ENCODE measurements at places on chromosomes 12 and 14.

GRCh38 chr12:8914716-8915526 is 612 bp downstream of the PHC1 start:
- peak; percentile 75 for DNase-seq

GRCh38 chr12:115140981-115141655 is 457.1 kb upstream of the TBX3 start:
- no peak for DNase-seq

DNA sequence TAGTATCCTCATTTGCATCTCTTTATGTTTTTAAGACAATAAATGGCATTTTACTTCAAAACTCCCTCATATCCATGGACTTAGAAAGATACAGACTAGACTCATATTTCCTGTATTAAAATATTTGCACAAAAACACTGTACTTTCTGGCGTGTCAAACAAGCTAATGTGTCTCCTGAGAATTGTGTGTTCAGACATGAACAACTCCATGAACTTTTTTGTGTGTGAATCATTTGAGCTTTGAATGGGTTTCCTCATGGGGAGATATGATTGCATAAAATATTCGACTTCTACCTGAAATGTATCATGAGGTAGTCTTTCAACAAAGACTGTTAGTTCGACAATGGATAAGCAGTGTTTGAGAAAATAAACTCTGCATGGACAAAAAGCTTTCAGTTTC is 58.8 kb downstream of the TMEM30B start:
- DNase-seq: no peak

GRCh38 chr14:75018694-75019093 is 16.0 kb downstream of the EIF2B2 start:
- no peak for DNase-seq

DNA sequence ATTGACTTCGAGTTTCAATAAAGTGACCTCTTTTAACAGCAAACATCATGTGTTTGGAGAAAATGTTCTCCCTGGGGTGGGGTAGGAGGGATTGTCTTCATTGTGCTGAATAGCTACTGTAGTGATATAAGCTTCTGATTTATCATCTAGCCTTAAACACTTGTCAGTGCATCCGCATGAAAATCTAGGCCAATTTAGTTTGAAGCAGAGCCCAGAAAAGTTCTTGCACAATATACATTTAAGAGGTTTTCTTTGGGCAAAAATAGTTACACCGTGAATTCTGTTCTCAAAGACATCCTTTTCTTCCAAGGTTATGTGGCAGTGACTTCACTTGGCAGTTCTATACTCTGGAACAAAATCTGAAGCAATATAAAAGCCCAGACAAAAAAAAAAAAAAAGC is 136.0 kb upstream of the IFNG-AS1 start:
- no peak for DNase-seq

DNA sequence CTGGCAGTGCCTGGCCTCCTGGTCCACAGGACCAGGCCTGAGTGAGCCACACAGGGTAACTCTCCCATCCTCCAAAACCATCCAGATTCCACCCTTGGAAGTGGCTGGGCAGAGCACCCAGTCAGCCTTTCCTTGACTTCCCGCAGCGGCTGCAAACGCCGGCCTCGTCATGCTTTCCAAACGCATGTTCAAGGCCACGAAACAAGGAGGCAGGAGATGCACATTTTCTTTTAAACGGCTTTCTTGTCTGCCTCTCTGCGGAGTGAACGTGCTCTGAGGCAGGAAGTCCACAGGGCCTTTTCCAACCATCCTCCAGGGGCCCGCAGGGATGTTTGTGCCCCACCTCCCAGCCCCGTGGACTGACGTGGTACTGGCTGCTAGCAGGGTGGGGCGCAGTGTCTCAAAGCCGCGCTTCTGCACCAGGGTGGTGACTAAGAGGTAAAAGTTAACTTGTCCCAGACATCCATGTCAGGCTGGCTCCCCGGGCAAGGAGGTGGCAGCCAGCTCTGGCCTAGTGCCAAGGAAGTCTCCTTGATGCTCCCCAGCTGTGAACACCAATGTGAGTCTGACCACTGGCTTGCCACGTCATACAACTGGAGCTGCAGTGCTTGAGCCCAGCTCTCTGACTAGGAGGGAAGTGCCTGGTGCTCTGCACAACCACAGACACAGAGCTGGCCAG is 45.0 kb downstream of the KCNA5 start:
- no peak for DNase-seq

DNA sequence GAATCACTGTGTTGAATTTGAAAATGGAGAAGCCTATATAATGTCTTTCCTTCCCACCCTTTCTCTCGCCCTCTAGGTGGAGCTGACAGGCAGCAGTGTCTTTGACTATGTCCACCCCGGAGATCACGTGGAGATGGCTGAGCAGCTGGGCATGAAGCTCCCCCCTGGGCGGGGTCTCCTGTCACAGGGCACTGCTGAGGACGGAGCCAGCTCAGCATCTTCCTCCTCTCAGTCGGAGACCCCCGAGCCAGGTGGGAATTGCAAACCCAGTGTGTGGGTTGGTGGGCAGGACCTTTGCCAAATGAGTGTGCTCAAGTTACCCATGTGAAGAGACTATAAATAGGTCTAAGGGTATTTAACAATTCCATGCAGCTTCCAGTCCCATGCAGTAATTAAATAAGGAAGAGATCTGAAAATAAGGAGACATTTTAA is 274.7 kb downstream of the EGLN3 start:
- DNase-seq: peak; percentile 40

DNA sequence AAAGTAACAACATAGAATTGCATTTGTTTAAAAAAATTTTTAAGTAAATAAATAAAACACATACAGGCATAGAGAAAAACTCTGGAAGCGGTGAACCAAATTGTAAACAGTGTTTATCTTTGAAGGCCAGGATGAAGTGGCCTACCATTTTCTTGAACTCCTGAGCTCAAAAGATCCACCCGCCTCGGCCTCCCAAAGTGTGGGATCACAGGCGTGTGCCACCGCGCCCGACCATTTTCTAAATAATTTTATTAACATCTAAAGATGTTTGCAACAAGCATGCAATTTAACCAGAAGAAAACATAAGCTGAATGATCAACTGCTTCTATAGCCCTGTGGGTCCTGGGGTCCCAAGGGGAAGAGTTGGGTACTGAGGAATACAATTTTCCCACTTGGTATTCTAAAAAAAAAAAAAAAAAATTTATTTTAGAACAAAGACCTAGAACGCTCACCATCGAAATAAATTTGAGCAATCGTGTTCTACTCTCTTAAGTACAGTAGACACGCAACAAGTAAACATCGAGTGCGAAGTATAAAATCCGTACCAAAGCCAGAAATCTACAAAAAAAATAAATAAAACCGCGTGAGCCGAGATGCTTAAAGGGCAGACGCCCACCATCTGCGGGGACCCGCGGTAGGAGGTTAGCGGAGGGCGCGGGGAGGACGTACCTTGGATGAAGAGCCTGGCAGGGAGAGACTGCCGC is 484 bp downstream of the MIS18BP1 start:
- no peak for DNase-seq

- no peak for DNase-seq
Observed at GRCh38 chr12:99386907-99387306, 260.6 kb upstream of the GARIN6 start.

DNA sequence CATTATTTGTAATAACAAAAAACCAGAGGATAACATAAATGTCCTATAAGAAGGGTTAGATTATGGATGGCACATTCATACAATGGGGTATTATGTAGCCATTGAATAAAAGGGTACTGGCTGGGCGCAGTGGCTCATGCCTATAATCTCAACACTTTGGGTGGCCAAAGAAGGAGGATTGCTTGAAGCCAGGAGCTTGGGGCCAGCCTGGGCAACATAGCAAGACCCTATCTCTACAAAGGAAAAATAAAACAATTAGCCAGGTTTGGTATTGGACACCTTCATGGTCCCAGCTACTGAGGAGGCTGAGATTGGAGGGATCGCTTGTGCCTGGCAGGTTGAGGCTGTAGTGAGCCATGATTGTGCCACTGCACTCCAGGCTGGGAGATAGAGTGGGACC is 14.8 kb downstream of the PTPN11 start:
- DNase-seq: no peak

DNA sequence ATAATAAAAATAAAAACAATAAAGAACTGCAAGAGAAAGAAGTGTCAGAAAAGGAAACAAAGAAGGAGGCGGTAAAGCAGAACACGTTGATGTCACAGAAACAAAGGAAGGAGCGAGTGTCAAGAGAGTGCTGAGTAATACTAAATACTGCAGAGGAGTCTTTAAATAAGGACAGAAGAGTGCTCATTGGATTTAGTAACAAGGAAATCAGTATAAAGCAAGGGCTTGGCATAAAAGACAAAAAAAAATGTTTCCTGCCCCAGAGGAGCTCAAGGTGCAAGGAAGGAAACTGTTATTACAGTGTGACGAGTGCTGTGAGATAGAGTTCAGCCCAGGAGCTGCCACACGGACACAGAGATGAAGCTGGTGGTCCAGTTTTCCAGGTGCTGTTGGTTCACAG is 8.4 kb upstream of the TUBA1A start:
- DNase-seq: no peak

DNA sequence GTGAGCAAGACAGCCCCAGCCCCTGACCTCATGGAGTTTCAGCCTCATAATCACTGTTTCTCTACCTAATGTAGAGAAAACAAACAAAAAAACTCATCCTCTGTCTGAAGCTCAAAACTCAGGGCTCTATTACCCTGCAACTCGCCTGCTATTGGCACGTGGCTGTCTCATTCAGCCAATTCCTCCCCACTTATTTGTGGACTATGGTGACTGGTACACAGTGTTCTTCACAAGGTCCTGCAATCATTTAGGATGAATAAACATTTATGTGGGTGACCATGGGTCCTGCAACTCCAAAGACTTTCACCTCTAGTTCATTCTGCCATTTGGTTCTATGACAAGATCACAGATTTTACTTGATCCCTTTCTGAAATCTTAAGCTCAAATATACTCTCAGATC is 4.7 kb downstream of the PPP2R3C start:
- DNase-seq: no peak

DNA sequence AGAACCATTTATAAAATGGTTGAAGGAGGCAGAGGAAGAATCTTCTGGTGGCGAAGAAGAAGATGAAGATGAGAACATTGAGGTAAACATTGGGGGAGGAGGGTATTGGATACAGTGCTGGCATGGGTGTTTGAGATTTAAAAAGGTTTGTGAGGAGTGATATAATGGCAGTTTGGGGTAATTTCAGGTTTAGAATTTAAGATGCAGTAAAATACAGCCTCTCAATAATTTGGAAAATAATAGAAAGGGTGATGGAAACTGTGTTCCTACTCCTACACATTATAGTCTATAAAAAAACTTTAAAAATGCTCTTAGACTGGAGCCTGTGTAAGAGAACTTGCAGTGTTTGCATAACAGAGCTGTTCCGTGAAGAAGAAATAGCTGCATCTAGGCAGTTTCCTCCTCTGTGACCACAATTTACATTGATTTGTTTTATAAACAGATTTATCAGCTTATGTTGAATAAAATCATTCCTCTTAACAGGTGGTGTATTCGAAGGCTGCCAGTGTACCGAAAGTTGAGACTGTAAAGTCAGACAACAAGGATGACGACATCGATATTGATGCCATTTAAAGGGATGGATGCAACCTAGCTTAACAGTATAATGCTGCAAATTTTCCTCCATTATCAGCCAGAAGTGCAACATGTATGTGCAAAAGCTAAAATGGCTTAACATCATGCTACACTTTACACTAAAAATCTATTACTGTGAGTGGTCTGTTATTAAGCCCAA is 6.6 kb downstream of the EIF5 start:
- DNase-seq: no peak

GRCh38 chr14:105075379-105076295 is 10.4 kb upstream of the GPR132 start:
- peak; percentile 68 for DNase-seq

DNA sequence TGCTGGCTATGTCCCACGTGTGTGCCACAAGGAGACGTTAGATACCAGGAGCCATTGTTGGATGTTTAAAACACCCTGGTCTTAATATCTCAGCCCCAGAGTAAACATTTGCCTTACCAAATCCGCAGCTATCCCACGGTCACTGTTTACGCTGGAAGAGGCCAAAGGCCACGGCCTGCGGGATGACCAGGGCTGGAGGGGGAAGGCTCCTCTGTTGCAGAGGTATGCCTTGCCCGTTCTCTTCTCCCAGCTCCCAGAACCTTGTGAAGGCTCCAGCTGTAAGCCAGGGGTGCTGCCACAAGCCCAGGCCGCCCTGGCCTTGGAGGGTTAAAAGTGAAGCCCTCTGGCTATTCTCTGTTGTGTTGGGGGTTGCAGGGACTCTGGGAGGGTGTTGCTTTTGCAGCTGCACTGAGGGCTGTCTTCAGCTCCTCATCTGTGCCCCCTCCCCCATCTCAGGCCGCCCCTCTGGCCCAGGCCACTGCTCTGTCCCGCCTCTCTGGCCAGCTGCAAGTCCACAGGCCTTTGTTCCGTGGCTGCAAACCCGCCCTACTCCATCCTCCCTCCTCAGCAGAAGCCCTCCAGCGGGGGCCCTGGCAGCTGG is 2.5 kb downstream of the PLEKHG3 start:
- peak; percentile 86 for DNase-seq

- DNase-seq: no peak
Observed at GRCh38 chr14:96380735-96381134, 11.2 kb upstream of the AK7 start.

Data from right hindlimb (tissue), 1 donor.